ENCODE measurements at places on chromosomes 12 and 14.

- peak; percentile 33 for DNase-seq
Observed at GRCh38 chr12:124040291-124040690, 67.3 kb downstream of the ZNF664 start.

DNA sequence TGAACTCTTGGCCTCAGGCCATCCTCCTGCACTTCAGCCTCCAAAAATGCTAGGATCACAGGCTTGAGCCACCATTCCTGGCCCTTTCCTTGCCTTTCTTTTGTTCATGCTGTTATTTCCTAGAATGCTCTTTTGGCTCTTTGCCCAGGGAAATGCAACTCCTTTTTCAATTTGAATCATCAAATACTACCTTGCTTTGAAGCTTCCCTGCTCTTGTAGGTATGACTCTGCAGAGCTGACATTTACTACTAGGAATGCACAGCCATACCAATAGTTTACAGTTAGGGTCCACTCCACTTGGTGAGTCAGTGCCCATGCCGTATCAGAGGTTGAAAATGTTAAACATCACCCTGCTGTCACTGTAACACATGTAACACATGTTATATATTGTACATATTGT is 107.0 kb upstream of the CRY1 start:
- peak; percentile 93 for DNase-seq

- no peak for DNase-seq
Observed at GRCh38 chr14:24984846-24985589, 64.9 kb downstream of the STXBP6 start.

GRCh38 chr14:29898470-29898869 is 29.2 kb downstream of the PRKD1 start:
- no peak for DNase-seq

DNA sequence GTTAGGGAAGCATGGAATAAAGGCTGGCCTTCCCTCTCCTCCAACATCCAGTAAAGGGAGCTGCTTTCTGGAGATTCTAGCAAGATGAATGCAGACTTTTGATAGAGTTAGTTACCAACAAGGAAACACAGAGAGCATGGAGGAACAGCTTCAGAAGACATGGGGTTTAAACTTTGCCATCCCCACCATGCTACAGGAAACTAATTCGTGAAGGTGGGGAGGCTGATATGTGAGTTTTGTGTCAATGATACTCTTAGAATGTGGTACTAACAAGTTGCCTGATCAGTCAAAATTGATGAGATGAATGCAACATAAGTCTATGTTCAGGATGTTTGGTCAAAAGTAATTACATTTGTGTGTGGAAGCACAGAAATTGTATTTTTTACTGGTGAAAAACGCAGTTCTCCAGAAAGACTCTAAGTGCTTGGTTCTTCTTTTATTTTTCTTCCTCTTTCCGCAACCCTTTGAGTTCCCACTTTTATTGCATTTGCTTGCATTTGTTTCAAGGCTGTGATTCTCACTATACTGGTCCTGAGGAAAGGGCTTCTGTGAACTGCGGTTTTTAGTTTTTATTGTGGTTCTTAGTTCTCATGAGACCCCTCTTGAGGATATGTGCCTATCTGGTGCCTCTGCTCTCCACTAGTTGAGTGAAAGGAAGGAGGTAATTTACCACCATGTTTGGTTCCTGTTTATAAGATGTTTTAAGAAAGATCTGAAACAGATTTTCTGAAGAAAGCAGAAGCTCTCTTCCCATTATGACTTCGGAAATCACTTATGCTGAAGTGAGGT is at the start of gene CLEC4A:
CLEC4A (plus strand) TSS at position 494 of the 789 bp plus-strand sequence; CDS start at position 756, 262 bp downstream.
- no peak for DNase-seq

DNA sequence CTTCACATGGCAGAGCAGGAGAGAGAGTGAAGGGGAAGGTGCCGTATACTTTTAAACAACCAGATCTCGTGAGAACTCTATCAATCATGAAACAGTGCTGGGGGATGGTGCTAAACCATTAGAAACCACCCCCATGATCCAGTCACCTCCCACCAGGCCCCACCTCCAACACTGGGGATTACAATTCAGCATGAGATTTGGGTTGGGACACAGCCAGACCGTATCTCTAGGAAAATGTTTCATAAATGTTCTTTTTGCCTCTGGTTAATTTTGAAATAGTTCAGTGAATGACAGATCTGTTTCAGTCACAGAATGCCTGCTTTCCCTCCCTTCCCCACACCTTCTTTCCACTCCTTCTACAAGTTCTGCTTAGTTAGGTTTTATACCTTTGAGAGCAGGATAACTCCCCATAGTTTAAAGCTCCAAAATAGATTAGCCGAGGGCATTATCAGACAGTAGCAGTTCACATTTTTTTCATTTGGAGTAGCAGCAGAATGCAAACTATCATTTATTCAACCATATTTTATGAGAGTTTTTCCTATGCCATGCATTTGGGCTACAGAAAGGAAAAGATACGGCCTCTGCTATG is 27.1 kb downstream of the PELI2 start:
- no peak for DNase-seq

GRCh38 chr14:88044776-88045446 is 40.0 kb downstream of the GPR65 start:
- no peak for DNase-seq

DNA sequence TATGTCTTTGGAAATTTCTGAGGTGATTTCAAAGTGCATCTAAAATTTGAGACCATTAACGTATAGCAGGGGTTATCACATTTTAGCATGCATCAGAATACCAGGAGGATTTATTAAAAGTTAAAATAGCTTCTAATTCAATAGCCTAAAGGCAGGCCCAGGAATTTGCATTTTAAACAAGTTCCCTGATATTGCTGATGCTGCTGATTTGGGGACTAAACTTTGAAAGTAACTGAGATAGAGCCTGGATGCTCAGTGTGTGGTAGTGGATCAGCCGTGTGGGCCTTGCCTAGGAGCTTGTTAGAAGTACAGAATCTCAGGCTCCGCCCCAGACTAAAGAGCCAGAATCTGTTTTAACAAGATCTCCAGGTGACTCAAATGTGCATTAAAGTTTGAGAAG is 375.0 kb upstream of the FBXO33 start:
- DNase-seq = no peak

DNA sequence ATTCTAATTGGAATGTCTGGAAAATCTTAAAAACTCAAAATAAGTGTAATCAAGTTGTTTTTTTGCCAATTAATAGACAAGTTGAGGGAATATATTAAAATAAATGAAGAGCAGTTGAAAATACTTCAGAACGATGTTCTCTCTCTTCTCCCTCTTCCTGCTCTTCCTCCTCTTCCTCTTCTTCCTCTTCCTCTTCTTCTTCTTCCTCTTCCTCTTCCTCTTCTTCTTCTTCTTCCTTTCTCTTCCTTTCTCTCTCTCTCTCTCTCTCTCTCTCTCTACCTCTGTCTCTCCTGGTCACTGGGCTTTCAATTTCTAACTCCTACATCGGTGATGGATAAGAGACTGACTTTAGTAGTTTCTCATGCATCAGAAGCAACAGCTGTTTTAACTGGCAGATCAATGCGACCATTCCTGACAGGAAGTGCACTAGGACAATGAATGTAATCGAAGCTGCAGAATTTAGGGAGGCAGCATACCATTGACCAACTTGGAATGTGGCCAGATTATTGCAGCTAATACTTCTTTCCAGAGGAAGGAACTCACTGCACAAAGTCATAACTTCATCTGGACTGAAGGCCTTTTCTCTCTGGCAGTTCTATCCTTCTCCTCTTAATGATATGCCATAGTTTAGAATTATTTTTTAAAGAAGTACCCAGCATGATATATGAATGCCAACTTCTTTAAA is 13.8 kb upstream of the TMTC2 start:
- no peak for DNase-seq

- no peak for DNase-seq
Observed at GRCh38 chr14:76331328-76332011, 44.5 kb upstream of the ESRRB start.

GRCh38 chr14:95440496-95440895 is 76.0 kb downstream of the SYNE3 start:
- no peak for DNase-seq

- no peak for DNase-seq
Observed at GRCh38 chr14:27688841-27689444, 1077.6 kb upstream of the FOXG1 start.
